Stimulated activated CD8-positive, alpha-beta memory T cell treated with anti-CD3 and anti-CD28 coated beads, Interleukin-7, amount 100 ng/mL, for 24 hours (primary cell): ENCODE measurements at places on chromosomes 7 and 10.

DNA sequence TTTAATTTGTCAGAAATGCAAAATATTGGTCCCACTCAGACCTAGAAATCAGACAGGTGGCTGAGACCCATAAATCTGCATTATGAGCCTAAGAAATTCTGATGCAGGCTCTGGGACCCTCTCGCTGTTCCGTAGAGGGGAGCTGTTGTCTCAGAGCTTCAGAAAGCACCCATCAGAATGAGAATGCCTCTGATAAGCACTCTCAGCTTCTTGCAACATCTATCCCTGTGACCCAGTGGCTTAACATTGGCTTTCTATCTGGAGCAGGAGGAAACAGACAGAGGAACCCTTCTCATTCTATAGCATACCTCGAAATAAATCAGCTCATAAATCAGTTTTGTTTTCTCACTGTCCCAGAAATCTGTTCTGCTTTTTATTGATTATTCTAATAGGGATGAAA is 184.6 kb upstream of the SP4 start:
- DNase-seq = no peak

- no peak for DNase-seq
Observed at GRCh38 chr7:131633342-131633843, 77.0 kb upstream of the PODXL start.

DNA sequence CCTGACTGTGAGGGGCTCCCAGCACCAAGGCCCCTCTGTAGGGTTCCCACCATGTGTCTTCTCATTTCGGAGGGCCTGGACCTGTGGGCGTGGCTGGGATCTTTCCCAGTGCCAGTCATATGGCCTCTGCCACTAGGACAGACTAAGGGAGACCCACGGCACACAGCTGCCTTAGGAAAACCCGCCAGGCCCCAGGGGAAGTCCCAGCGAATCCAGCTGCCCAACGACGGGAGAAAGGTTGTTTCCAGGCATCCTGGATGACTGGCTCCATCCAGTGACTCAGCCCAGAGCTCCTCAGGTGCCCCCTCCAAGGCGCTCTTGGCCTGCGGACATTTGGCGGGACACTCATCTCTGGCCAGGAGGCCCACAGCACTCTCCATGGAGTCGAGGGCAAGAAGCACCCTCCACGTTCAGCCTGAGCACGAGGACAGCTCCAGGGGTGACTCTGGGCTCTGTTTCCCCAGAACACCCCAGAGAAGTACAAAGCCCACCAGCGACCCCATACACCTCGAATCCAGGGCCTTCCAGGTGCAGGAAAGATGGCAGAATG is 39.9 kb downstream of the PWWP2B start:
- DNase-seq = no peak

- no peak for DNase-seq
Observed at GRCh38 chr7:80659120-80660055, 20.9 kb downstream of the CD36 start.
